NCI-H446 (cell line): ENCODE measurements at places on chromosomes 4 and X.

DNA sequence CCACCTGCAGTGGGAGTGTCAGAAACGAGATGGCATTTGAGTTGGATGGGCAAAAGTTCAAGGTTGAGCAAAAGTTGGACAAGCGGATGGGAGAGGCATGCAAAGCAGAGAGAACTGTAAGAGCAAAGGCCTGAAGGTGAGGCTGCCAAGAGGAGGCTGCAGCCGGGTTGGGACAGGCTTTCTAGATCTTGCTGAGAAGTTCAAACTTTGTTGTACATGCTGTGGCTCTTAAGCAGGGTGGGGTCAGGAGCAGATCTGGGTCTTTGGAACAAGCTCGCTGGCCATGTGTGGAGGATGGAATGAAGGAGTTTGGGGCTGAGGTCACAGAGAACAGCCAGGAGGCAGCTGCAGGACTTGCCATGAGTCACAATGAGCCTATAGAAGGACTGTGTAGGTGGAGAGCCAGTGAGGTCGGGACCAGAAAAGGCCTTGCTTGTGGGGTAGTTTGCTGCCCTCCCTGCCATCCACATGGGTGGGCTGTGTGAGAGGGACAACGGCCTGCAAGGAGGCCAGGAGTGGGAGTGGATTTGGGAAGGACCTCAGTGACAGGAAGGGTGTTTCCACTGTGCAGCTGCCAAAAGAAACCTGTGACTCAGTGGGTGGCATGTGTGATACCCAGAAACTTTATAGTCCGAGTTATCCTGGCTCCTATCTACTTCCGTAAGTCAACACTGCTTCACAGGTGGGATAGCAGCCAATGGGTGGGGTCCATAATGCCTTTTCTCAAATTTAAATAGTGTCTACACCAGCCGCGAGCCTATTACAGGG lies 210.4 kb downstream of the MID1IP1 start:
- DNase-seq = no peak

DNA sequence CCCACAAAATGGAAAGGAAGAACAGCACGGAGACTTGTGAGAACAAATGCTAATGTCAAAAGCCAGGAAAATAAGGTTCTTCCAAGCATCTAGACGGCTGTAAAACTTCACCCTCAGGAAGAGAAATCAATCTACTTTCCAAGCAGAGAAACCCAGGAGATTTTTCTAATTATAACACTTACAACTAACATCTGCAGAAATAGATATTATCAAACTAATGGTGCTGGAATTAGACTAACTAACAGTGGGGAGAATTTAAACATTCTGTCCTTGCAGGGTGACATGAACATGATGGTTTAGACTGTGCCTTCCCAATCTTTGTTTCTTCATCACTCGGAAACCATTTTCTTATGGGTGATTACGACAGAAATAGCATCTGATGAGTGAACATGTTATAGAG lies 40.3 kb downstream of the SOD3 start:
- DNase-seq = no peak

GRCh38 chrX:76931518-76931917 lies 504.0 kb downstream of the MAGEE1 start:
- DNase-seq = no peak

DNA sequence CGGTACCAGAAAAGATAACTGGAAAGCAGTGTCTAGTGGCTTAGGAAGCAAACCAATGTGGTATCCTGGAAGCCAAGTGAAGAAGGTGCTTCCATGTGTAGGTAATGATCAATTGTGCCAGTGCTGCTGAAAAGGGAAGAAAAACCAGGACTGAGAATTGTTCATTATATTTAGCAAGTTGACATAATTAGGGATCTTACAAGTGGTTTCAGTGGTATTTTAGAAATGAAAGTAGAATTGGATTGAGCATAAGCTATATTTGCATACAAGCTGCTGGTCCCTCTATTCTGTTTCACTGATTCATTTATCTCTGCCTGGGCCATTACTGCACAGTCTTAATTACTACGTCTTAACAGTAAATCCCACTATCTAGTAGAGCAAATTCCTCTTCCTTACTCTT lies 32.3 kb downstream of the PRDM8 start:
- no peak for DNase-seq

DNA sequence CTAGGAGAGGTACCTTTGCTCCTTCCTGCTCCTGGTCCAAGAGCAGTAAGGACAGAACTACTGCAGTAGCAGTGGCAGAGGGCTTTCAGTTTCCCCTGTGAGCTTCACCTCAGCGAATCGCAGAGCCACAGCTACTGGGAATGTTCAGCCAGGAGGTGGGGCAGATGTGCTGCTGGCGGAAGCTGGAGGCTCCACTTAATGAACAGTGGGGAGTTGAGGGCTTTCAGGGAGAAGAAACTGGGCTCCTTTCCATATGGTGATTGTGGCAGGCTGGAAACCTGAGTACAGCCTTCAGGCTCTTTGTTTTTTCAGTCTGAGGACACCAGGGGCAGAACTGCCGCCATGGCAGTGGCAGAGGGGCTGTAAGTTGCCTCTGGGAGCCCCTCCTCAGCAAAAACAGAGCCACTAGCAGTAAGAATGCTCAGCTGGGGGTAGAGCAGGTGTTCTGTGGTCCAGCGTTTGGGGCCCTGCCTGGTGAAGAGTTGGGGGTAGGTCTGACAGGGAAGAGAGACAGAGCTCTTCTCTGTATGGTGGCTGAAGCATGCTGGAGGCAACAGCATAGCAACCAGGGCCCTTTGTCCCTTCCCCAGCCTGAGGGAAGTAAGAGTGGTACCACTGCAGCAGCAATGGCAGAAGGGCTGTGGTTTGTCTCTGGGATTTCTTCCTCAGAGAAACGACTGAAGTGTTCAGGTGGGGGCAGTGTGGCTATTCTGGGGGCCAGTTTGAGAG lies 106.0 kb upstream of the GRXCR1 start:
- peak; percentile 49 for DNase-seq

- peak; percentile 37 for DNase-seq
These were observed 128.3 kb downstream of the UCHL1 start for GRCh38 chr4:41384992-41385391.

GRCh38 chr4:183443655-183444213 lies 702 bp upstream of the CDKN2AIP start:
- DNase-seq = no peak

GRCh38 chr4:108166441-108167315 lies 2.1 kb downstream of the LEF1 start:
- DNase-seq = no peak

GRCh38 chr4:99025506-99025905 lies 30.0 kb downstream of the METAP1 start:
- DNase-seq = no peak

GRCh38 chrX:3521396-3521795 lies 174.9 kb upstream of the MXRA5 start:
- no peak for DNase-seq

DNA sequence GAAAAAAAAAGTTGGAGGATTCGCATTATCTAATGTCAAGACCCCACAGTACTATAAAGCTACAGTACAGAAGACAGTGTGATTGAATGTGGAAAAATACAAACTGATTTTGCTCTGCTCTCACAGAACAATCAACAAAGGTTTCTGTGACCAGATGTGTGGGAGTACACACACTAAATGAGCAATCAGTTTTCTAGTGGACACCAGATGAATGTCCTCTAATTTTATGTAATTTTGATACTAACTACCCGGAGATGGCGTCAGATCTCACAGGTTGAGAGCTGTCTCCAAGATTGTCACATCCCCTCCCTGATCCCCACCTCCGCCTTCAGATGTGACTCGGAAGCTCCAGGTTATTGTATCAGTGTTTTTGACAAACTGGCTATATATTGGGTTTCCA lies 81.9 kb upstream of the HUWE1 start:
- no peak for DNase-seq

GRCh38 chr4:10554694-10555093 lies 97.5 kb upstream of the ZNF518B start:
- peak; percentile 39 for DNase-seq

- DNase-seq = no peak
These were observed 131.1 kb downstream of the KLHL8 start for GRCh38 chr4:87089368-87089767.

GRCh38 chrX:153603131-153603656 lies 4.3 kb upstream of the CCNQ start:
- DNase-seq = no peak

DNA sequence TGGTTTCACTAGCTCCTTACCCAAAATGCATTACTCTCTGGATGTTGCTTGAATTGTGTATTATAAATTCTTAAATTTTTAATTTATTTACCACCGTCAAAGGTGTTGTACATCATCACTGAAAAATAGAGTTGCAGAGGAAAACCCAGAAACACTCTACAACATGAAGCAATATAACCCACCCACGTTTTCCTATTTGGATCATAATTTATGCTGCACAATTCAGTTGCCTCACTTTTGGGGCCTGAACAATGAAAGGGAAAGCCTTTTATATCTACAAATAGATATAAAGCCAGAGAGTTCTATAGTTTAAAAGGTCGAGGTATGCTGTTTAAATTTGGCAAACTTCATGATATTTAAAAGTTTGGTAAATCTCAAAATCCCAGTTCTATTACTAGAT lies 115.4 kb downstream of the MGST2 start:
- DNase-seq = no peak

DNA sequence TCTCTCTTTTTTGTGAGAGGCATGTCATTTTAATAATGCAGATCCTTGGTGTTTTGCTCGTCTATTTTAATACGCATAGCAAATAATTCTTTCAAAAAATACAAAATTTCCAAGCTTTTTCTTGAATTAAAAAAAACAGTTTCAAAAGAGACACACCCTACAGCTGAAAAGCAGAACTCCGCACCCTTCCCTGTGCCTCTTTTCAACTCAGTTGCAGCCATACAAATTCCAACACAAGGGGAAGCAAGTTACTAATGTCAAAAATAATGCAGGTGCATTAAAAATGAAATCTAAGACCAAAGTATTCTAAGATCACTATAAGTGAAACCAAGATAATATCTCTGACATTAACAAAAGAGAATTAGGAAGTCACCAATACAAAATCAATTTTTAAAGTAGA lies 66.6 kb downstream of the NR3C2 start:
- DNase-seq = no peak

DNA sequence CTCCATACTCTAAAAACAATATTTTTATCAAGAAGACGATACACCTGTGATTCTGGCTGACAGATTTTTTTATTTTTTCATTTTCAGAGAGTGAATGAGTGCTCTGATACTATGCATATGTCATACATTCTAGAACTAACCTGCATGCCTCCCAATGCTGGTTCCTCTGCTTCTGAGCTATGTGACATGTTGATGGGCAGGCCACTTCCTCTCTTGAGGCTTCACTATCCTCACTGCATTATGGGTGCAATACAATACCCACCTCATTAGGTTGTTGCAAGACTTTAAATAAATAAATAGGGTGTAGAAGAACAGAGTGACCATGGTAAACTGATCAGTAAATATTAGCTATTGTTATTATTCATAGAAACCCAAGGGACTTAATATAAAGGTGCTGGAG lies 408.3 kb downstream of the HNRNPD start:
- DNase-seq = no peak

GRCh38 chr4:166842795-166843261 lies 391.5 kb downstream of the SPOCK3 start:
- DNase-seq = no peak

GRCh38 chr4:44927399-44928380 lies 201.3 kb upstream of the GNPDA2 start:
- peak; percentile 71 for DNase-seq

DNA sequence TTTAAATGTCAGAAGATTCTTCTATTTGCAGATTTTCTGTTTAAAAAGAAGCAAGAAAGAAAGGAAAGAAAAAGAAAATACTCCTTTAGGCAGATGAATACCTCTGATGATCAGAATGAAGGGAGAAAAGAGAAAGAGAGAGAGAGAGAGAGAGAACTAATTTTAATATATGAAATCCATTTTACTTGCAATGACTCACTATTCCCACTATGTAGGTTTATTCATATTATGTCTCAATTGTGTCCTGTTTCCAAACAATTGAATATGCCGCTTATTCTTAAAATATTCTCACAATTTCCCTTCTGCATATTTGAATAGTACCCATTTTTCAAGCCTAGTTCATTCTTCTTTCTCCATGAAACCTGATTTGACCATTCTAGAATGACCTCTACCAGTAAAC lies 11.7 kb downstream of the MEPE start:
- DNase-seq = no peak

DNA sequence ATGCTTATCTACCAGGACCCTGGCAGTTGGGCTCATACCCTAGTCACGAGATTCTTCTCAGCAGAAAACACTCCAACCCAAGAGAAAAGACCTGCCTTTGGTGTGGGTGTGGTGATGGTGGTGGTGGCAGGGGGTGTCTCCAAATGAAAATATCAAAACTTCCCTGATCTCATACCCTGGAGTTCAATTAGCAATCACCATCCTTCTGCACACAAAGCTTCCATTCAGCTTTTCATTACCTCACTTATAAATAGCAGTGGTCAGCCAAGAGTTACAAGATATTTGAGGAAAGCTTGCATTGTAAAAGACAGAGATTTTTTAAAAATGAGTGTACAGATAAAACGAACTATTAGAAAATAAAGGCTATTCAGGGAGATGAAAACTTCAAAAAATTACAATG lies 580.8 kb upstream of the MAGEB2 start:
- no peak for DNase-seq

GRCh38 chr4:48341776-48342605 lies 662 bp downstream of the SLAIN2 start:
- DNase-seq = no peak

- no peak for DNase-seq
These were observed 712.0 kb upstream of the AADAT start for GRCh38 chr4:170801771-170802170.

- no peak for DNase-seq
These were observed 78.6 kb upstream of the PGRMC2 start for GRCh38 chr4:128366212-128366611.

GRCh38 chr4:137531986-137532868 lies at the start of gene PCDH18:
PCDH18 (minus strand) TSS chr4:137532494; CDS start chr4:137532088, 406 bp downstream.
- no peak for DNase-seq

GRCh38 chr4:174265916-174266315 lies 17.6 kb downstream of the FBXO8 start:
- DNase-seq = no peak

DNA sequence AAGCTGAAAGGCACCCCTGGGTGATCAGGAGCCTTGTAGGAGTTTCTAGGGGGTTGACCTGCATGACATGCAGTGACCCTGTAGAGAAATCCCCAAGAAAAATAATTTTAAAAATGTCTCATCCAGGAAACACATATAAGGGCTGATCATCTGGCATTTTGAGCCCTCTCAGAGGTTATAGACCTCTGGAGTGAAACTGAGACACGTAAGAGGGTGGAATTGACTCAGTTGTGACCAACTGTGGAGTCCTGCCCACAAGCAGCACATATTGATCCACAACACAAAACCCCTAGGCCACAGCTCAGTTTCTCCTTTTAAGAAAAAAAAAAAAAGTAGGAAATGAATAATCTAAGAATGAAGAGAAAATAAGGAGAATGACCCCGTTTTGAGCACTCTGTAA lies 32.5 kb upstream of the MTMR8 start:
- DNase-seq = no peak
